Muscle of back (tissue), 13 donors: ENCODE measurements at places on chromosomes 6 and 20. TPM values are rescaled to one million over a fixed set of nuclear protein-coding genes. Genes with fewer than 3 reads are reported as not detected.
A peak's percentile ranks its signal among the peaks of the same experiment; 100 is the strongest.

- no peak for DNase-seq
Observed at GRCh38 chr6:42389736-42390135, 62.0 kb downstream of the TRERF1 start.

The TREM1 gene
- polyA plus RNA-seq = not detected

- no peak for DNase-seq
Observed at GRCh38 chr6:15761045-15761502, 98.2 kb upstream of the DTNBP1 start.

GRCh38 chr6:83792846-83793245, 60.3 kb upstream of the RIPPLY2 start:
- DNase-seq = no peak

The SYCP2 gene
- polyA plus RNA-seq = 5.2 TPM

The CCN2 gene
- 49.3 TPM for polyA plus RNA-seq

GRCh38 chr6:14275493-14275851, 157.9 kb downstream of the CD83 start:
- peak; percentile 33 for DNase-seq

DNA sequence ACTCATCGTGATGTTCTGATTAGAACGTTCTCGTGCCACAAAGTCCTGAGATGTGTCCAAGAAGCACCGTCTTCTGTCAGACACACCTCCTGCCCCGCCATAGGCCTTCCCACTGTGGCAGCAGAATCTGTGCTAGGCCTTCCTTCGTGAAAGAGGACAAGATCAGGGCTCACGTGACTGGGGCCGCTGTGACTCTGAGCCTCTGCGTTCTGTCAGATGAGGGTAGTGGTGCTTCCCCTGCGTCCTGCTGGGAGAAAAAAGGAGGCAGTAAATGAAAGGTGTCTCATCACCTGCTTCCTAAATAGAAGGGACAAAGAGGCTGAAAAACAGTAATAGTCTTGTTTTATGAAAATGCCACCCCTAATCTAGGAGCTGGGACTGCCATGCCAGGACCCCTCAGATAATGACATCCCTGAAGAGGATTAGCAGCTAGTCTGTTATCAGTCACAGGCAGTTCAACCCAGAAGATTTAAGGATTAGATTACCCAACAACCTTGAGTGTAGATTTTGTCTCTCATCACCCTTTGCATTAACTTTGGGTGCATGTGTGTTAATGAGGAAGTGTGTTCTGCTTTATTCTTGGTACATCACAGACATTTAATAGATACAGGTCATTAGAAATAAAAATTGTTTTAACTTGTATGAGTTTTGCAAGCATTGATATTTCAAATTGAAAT, 4.1 kb downstream of the DNAJC5 start:
- DNase-seq = no peak

The FAM8A1 gene
- 30.9 TPM for polyA plus RNA-seq

The RIPPLY2 gene
- not detected for polyA plus RNA-seq

GRCh38 chr6:71420095-71420692, 131.6 kb downstream of the OGFRL1 start:
- peak; percentile 23 for DNase-seq

The RIPOR3 gene
- polyA plus RNA-seq = 5.4 TPM
